SJSA1 (cell line): ENCODE measurements at places on chromosomes 7 and 10. TPM values are rescaled to one million over a fixed set of nuclear protein-coding genes. Genes with fewer than 3 reads are reported as not detected.

DNA sequence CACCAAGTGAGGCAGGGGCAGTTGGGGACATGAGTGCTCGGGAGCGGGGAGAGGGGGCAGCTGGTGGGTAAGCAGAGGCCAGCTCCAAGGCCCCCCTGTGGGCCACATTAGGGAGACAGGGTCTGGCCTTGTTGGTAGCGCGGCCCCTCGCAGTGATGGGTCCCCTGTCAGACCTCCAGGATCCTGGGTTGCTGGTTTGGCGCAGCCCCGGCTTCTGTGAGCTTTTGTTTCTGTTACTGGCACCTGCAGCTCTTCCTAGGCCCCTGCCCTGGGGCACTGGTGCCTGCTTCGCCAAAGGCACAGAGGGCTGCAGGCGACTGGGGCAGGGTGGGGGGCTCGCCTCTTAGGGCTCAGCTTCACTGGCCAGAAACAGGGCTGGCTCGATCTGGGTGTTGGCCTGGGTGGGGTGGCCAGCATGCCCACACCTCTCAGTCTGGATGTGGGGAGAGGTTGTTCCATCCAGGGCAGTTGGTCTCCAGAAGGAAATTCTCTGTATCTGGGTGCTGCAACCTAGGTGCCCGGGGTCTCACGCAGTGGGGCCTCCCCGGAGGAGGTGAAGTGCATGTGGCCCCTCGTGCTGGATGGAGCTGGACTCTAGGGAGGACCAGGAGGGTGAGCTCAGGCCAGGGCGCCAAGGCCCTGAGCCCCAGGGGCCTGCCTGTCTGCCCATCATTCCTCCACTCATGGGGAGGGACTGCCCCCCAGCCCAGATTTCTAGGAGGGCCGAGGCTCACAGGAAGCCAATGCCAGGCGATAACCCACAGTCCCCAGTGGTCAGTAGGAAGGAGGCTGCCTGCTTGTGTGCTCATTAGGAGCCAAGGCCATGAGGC, 138.6 kb downstream of the LHPP start:
- DNase-seq = no peak

The AGK gene
- total RNA-seq = 54.2 and 77.9 TPM in 2 replicates

DNA sequence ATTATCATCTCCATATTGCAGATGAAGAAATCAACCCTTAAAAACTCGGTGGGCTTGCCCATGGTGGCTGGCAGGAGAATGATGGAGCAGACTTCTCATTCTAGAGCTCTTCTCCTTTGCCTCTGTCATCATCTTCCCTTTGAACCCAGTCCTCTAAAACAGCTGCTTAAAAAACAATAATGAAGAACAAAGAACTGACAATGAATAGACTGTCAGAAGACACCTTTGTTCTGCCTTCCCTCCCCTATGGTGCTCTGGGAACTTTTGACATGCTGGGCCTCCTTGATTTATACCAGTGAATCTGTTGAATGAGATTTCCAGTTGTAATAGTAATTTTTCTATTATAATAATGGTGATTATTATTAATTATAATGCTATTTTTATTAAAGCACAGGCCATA, 103.0 kb downstream of the SORCS3 start:
- DNase-seq = no peak

GRCh38 chr7:34333925-34334324, 324.1 kb upstream of the NPSR1 start:
- DNase-seq = no peak

DNA sequence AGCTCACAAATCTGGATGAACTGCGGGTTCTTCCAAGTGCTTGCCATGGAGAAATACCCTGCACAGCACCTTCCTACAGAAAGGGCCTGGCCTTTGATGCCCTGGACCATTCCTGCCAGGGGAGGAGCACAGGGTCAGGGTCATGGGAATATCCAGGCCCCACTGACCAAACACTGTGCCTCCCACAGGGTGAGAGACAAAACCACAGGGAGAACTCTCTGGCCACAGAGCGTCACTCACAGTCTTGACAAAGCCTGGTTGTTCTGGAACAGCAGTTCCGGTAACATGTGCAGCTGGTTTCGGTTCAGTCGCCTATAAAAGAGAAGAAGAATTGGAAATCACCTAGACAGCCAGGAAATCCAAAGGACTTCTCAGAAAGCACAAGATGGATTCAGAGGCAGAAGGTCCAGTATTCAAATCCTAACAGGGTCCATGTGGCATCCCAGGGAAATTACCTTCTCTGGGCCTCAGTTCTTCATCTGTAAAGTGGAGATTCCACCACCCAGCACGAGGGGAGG, 28.1 kb downstream of the SLIT1 start:
- no peak for DNase-seq

DNA sequence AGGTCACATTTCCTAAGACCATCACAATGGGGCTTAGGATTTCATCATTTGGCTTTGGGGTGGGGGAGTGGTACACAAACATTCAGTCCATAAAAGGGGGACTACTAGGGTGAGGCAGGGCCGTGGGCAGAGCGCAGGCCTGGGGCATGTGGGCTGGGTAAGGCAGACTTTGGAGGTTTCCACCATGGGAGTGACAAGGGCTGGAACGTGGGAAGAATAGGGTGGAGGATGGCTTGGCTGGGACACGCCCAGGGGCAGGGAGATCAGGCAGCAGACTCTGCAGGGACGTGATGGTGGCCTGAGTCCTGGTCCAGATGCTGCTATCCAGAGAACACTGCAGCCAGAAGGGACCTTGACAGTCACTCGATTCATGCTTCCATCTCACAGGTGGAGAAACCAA, 24.7 kb upstream of the CRHR2 start:
- DNase-seq = no peak

- DNase-seq = no peak
Observed at GRCh38 chr7:117675497-117676435, 195.9 kb downstream of the CFTR start.

The PILRA gene
- total RNA-seq = 0.18 and 1.7 TPM in 2 replicates

- DNase-seq = no peak
Observed at GRCh38 chr10:8229153-8229552, 174.7 kb downstream of the GATA3 start.

The LIPJ gene
- total RNA-seq = not detected in 2 replicates

DNA sequence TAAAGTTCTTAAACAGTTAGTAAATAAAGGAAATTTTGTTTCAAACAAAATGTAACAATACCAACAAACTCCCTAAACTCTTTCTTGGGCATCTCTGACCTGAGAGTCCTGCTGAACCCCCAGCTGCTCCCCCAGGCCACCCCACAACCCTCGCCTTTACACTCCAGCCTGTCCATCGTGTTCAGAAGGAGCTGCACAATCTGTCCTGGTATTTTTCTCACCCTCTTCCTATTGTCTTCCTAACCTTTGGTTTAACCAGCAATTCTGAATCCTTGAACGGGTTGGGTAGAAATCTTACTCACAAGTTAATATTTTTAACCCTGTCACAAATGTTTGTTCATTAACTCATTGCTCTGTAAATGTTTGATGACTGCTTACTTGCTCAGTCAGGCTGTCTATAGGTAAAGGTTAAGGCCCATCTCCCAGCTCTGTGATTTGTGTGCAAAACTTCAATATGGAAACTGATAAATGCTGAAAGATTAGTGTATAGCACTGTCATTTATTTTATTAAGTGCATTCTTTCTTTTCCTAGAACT, 16.8 kb downstream of the SFRP4 start:
- DNase-seq = no peak

- DNase-seq = peak; percentile 39
Observed at GRCh38 chr10:35789996-35790395, 147.9 kb upstream of the FZD8 start.

The TMEM178B gene
- total RNA-seq = under 0.01 TPM in 1 of 2 replicates, not detected in the other

DNA sequence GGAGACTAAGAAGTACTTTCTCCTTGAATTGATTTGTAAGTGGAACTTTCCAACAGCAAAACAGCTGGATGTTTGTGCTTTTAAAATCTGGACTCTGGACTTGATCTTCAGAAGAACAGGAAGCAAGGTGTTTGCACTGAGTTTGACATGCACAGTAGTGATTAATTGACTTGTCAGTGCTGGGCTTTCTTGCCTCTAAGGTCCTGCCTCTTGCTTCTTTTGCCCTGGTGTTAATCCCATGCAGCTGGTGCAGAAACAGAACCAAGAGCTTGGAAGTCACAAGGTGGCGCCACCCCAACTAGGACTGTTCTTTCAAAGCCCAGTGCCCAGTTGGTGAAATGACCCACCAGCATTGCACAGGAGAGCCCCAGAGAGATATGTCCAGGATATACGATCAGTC, 66.8 kb upstream of the SEPHS1 start:
- no peak for DNase-seq

The FGL2 gene
- 0.11 TPM in 1 of 2 replicates, not detected in the other for total RNA-seq

GRCh38 chr10:124130198-124130900, 37.0 kb upstream of the CHST15 start:
- no peak for DNase-seq

The AKR1C8 gene
- total RNA-seq = 0.16 TPM in 1 of 2 replicates, not detected in the other

GRCh38 chr7:2312267-2312929, 1.8 kb downstream of the SNX8 start:
- no peak for DNase-seq

DNA sequence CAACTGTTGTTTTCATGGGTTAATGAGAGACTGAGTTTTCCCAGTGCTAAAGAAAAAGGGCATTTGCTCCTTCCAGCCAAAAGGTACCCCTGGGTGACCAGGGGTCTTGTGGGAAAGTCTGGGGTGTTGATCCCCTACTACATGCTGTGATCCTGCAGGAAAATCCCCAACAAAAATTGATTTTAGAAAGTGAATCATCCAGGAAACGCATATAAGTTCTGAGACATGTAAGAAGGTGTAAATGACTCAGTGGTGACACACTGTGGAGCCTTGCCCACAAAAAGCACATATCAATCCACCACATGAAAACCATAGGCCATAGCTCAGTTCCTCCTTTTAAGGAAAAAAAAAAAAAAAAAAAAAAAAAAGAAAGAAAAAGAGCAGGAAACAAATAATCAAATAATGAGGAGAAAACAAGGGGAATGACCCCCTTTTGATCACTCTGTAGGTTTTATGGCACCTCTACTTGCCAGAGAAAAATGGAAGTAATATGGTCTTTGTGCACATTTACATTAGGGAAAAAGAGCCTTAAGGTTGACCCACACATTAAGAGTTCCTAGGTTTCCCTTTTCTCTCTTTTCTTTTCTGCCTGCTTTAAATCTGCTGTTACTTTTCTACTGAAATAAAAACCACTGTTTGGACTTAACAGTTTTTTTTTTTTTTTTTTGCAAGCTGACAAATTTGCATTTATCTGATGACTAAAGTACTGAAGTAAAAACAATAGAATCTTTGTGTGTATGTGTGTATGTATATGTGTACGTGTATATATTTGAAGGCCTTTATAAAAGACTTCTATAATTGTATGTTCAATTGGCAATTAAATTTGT, 386.0 kb downstream of the KIF20B start:
- no peak for DNase-seq

The CABCOCO1 gene
- 2.2 TPM in 1 of 2 replicates, not detected in the other for total RNA-seq

The ACTL6B gene
- total RNA-seq = not detected in 2 replicates

The CTAGE8 gene
- not detected in 2 replicates for total RNA-seq

DNA sequence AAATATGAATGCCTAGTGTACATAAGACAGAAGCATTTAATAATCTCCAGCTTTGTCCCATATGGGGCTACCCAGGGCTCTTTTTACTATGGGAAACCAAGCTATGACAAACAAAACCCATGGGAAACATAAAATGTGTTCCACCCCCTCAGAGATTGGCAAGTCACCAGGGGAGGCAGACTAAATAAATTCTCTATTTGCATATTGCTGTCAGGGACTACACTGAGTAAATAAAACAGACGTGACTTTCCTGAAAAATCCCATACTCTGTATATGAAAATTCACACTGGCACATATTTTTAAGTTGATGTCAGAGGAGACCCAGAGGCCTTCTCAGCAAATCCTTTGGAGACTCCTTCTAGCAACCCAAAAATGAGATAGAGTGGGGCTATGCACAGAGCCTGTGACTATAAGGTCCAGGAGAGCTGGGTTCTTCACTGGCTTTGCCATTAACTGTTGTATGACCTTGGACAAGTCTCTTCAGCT, 44.0 kb upstream of the HPSE2 start:
- DNase-seq = no peak

DNA sequence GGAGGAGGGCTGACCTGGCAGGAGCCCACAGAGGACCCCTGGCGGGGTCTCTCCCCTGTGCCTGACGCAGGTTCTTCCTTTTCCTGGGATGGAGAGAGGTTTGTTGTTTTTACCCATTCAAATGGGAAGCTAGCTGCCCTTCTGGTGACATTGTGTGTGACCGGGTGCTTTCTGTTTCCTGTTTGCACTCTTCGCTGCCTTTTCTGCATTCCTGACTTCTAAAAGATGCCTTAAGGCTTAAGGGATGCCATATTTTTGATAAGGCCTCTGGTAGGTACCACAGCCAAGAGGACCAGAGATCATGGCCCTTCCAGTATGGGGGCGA, 20.3 kb downstream of the ZNF783 start:
- no peak for DNase-seq

DNA sequence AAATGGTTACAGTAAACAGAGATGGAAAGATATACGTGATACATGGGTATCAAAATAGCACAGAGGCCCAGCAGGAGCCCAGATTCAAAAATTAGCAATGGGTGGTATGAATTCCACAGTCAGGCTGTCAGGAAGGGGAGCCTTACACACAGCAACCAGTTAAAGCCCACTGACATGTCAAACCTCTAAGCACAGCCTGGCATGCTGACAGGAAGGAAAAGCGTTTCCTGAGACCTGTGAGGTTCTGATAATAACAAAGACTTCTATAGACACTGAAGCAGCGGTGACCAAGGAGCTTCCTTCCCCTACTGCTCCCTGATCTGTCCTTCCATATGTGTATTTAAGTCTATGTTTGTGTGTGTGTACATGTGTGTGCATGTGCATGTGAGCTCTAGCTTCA, 89.9 kb downstream of the PHYHIPL start:
- DNase-seq = no peak

DNA sequence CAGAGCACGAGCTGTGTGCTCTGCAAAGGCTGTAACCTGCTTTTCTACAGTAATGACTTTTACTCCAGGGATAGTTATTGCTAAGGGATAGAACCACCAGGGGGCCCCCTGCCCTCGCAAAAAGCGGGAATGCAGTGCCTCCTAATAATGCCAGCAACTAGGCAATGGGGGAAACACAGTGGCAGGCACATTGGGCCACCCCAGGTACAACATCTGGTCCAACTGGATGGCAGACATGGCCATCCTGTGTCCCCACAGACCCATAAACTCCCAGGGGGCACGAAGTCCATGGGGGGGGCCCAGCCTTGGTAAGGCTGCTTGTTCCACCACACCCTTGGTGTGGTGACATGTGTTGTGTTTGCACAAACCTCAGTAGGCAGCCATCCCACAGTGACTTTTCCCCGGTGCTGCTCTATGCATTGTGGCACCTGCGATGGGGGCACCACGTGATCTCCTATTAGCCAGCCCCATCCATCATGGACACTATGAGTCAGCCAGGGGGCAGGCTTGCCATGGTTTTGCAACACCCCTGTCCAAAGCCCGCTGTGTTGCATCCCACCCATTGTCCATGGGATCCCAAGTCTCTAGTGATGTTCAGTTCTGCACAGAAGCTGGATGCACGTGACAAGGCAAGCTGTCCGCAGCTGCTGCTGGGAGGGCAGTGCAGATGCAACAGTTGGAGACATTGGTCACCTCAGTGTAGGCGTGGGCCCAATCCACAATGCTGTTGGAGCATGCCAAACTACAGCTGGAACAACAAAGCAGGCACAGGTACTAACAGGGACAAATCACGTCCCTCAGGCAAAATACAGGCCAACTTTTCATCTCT, 84.0 kb downstream of the ANLN start:
- DNase-seq = peak; percentile 58
